ENCODE measurements at places on chromosomes 2 and 18. TPM values are rescaled to one million over a fixed set of nuclear protein-coding genes. Genes with fewer than 3 reads are reported as not detected.

- peak within 1 kb of the TSS; percentile 99 for H3K27ac ChIP-seq
- no peaks in the 10 kb centered on the region for H3K27me3 ChIP-seq
- peak; percentile 99 for DNase-seq
Measured at GRCh38 chr2:24971536-24972314, at the start of gene DNAJC27. Gene DNAJC27, minus strand, starts transcription at chr2:24971955. Its CDS starts 51 bp downstream, at chr2:24971904.

GRCh38 chr2:205770577-205770976 lies 88.3 kb downstream of the NRP2 start:
- H3K27ac ChIP-seq, result no peak overlapping the region
- DNase-seq, result no peak
- H3K36me3 ChIP-seq, result no peaks in the 10 kb centered on the region
- H3K4me1 ChIP-seq, result no peaks in the 10 kb centered on the region

DNA sequence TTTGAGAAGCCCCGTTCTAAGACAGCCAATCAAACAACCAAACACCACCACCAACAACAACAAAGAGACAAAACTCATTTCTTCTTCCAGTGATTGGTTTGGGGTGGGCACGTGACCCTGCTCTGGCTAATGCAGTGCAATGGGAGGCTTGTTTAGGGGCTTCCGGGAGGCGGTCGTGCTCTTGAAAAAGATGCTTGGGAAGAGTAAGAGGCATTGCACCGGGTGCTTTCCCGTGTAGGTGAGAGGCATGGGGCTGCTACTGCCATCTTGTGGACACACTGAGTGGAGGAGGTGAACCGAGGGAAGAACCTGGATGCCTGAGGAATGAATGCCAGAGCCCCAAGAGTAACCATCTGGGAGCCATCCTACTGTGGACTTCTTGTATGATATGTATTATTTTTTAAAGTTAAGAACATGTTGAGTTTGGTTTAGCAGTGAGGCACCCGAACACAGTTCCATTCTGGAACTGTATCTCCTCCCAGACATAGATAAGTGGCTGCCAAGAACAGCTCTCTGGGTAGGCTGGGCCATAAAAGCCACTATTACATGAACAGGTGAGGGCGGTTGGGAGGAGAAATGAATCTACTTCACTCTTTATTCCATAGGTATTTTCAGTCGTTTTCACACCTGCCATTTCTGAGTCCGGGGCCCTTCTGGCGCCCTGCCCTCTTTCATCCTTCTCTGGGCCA lies 19.1 kb upstream of the ARHGAP25 start:
- H3K27me3 ChIP-seq, result no peaks in the 10 kb centered on the region
- peak overlapping the region; percentile 37 for H3K4me3 ChIP-seq
- peak overlapping the region; percentile 29 for H3K27ac ChIP-seq
- H3K4me1 ChIP-seq, result peaks cover 63% of the 10 kb centered on the region
- H3K36me3 ChIP-seq, result no peaks in the 10 kb centered on the region

The USP14 gene
- polyA plus RNA-seq, result 55.9 TPM

All from CD4-positive, alpha-beta memory T cell (primary cell).